ENCODE measurements at places on chromosomes 5 and 9.
A peak's percentile ranks its signal among the peaks of the same experiment; 100 is the strongest.

GRCh38 chr9:34218446-34218845 is 39.6 kb downstream of the UBAP1 start:
- no peak for DNase-seq

- DNase-seq, result no peak
These were observed 5.2 kb downstream of the TSC1 start for GRCh38 chr9:132939169-132939568.

DNA sequence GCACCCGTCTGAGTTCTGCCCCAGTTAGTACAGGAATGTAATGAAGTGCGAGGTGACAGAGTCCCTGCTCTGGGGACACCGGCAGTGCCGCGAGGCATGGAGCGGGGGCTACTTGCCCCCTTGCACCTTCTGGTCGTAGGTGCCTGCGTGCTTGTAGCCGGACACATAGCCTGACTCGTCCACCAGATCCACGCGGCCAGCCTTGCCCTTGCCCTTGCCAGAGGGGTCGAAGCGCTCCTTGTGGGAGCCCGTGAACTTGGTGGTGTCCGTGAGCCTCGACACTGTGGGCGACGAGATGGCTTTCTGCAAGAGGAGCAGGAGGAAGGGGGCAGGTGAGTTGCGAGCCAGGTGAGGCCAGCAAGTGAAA is 28.2 kb downstream of the TPPP start:
- peak; percentile 42 for DNase-seq

- no peak for DNase-seq
These were observed 372.3 kb downstream of the ADGRV1 start for GRCh38 chr5:90930756-90931431.

- DNase-seq, result peak; percentile 89
These were observed 12.2 kb downstream of the CXXC5 start for GRCh38 chr5:139660105-139660922.

DNA sequence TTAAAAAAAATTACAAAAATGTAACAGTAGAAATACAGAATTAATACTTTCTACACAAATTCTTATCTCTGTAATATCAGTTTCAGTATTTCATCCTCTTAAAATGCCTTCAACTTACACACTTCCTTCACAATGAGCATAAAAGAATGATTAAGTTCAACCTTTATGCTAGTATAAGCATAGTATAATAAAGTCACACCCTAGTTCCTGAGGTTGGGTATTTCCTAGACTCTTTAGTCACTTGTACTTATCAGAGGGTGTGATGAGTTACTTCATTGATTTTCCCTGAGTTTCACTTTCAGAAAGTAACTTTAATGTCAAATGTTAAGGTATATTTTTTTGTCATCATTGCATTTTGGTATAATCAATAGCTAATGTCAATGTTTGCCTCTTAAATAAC is 302.4 kb downstream of the PDE4D start:
- DNase-seq, result no peak

DNA sequence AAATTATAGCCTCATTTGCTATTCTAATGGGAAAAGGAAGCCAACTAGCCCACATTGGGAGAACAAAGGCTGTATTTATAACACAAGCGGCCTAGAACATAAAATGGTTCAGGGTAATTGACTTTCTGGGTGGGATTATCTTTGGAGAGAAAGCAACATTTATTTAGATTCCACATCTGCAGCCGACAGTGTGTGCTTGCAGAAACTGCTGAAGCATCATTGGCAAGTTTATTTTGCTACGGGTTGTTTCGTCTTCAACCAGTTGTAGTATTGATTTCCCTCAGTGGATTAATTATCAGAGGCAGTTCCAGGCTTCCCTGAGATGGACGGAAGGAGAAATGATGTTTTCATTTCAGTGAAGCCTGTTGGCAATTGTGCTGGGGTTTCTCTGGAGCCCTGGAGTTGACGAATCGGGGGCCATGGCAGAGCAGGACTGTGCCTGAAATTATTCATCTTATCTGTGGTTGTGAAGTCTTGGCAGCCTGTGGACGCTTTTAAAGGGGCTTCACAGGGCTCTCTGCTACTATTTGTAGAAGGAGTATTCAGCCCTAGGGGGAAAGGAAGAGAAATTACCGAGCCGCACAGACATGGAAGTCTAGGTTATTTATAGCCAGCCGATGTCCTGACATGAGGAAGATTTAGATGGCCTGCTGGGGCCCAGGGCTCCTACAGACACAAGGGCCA is 290.6 kb upstream of the IRX4 start:
- no peak for DNase-seq

- peak; percentile 40 for DNase-seq
These were observed 749 bp downstream of the SOWAHA start for GRCh38 chr5:132813599-132814502.

DNA sequence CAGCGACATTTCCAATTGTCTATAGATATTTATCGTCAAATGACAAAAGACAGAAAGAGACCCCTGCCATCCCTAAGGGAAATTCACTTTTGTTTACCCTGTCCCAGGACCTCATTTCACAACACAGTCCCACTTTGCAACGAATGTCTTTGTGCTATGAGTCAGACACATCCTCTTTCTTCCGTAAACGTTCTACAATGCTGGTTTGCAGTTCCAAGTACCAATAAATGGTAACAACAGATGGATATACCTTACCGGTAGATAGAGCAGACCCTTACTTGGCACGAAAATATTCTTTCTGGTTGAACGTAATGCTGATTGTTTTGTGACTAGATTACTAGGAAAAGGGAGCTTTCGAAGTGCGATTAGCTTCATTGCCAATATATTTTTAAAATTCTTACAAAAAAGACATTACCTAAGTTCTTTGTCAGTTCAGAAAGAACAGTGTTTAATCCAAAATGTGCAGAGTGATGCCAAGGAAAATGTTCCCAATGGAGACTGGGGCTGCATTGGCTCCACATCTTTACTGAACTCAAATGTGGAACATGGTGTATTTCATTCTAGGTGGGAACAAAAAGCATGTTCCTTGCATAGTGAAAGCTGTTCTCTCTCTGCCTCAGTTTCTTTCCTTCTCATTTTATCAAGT is 202.5 kb upstream of the SLC27A6 start:
- DNase-seq, result no peak

GRCh38 chr5:109656829-109657228 is 32.9 kb upstream of the MAN2A1 start:
- peak; percentile 64 for DNase-seq

GRCh38 chr5:140988100-140988499 is 21.8 kb downstream of the PCDHAC2 start:
- DNase-seq, result no peak

Data from Right ventricle myocardium superior (tissue), 1 donor.